ENCODE measurements at places on chromosomes 16 and 17.

- peak; percentile 55 for DNase-seq
Observed at GRCh38 chr17:44044071-44044470, 22.4 kb downstream of the LSM12 start.

DNA sequence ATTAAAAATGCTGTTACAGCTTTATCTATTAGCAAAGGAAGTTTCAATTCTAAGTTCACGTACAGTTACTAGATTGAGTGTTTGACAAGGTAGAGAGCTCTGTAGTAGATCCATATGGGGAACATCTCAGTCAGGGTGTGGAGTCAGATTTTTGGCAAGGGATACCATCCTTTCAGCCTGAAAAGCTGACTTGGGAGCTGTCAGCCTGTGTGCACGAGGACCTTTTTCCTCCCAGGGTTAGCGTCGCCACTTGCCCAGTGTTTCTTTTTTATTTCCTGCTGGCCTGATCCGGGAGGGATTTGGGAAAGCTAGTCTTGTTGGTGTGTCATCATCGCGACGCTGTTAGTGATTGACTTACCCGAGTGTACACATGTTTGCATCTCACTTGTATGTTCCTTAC lies 29.5 kb downstream of the WWOX start:
- no peak for DNase-seq

DNA sequence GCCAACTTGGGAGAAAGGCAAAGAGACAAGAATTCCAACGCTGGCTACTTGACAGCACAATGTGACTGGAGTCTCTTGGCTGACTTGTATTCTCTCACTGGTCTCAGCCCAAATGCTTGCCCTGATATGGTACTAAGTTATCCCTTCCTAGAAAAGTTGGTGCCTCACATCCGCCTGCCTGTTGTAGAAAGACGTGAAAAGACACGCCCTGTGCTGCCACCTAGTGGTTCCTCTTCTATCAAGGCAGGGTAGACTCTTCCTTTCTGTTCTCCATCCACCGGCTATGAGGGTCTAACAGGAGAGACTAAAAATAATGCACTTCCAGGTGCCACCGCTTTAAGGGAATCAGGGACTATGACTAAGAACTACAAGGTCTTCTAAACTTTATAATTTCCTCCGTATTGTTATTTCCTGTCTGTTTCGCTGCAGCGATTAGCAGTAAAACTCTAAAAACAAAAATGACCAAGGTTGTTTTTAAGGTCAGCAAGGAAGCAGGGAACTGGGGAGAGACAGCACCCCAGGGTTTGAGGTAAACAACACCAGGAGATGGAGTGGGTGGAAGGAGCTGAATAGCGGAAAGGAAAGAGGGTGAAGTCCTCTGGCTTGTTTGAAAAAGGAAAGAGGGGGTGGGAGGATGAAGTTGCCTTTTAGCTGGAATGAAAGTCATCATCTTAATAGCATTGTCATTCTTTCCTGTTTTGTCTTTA lies 109.5 kb downstream of the YPEL2 start:
- DNase-seq, result peak; percentile 91

DNA sequence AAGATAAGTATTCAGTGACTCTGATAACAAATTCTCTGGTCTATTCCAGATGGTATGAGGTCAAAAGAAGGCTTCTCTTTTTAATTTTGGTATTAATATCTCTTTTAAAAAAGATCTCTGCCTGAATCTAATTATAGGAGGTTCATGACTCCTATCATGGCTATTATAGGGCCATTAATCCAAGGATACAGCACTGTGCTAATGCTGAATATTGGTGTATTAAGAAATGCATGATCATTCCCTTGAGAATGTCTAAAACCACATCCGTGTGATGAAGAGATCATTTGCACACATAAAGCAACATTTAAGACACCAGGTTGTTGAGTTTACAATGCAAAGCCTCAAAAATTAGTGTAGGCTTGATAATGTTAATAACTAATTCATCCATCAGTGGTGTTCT lies 160.4 kb upstream of the MON1B start:
- DNase-seq, result no peak

GRCh38 chr16:6481894-6482293 lies 850.8 kb upstream of the RBFOX1 start:
- DNase-seq, result no peak

DNA sequence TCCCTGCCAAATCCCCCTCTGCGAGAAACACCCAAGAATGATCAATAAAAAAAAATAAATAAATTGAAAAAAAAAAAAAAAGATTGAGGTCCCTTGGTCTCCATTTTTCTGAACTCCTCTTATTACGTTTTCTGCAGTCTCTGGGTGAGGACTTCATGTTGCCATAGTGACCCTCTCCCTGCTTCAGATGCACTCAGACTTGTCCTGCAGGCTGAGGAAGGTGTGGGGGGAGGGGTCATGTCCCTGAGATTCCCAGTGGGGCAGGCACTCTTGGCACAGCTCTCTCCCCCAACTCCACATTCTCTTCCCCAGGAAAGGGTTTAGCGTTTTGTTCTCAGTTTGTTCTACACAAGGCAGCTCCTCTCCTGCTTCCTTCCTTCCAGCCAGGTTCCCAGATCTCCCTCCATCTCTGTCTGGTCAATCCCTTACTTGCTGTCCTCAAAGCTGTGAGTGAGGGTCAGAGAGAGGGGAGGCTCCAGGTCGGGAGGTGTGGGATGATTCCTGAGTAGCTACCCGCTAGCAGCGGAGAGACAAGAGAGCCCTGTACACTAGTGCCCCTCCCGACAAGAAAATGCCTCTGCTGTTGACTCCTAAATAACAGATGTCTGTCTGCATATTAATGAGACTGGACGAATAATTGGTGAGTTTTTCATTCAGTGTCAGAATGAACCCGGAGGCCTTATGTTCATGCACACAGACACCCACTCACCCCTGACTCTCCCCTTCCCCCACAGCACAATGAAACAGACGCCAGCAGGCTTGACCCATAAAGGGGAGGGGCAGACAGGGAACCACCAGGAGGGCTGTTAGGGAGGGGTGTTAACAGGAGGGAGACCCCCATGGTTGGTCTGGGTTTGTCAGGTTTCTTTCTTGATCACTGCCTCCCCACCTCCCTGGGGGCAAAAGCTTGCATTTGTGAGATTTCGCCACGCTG lies 9.2 kb downstream of the RND2 start:
- DNase-seq, result no peak

- DNase-seq, result peak; percentile 96
Observed at GRCh38 chr16:1530883-1531637, 2.4 kb upstream of the TMEM204 start.

DNA sequence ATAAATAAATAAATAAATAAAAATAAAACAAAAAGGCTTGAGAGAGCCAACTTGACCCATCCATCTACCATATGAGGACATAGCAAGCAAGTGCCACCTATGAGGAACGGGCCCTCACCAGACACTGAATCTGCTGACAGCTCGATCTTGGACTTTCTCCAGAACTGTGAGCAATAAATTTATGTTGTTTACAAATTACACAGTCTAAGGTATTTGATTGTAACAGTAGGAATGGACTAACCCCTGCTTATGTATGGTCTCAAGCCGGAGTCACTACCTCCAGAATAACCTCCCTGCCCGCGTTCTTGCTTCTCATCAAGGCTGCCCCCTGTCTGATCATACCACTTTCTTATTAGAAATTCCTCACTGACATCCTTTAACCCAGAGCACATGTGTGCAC lies 9.9 kb downstream of the SLC5A11 start:
- DNase-seq, result no peak

- DNase-seq, result peak; percentile 61
Observed at GRCh38 chr17:64200080-64201032, 62.7 kb downstream of the TEX2 start.
